Bronchial epithelial cell (primary cell): ENCODE measurements at places on chromosomes 3 and 15. TPM values are rescaled to one million over a fixed set of nuclear protein-coding genes. Genes with fewer than 3 reads are reported as not detected.
A peak's percentile ranks its signal among the peaks of the same experiment; 100 is the strongest.

DNA sequence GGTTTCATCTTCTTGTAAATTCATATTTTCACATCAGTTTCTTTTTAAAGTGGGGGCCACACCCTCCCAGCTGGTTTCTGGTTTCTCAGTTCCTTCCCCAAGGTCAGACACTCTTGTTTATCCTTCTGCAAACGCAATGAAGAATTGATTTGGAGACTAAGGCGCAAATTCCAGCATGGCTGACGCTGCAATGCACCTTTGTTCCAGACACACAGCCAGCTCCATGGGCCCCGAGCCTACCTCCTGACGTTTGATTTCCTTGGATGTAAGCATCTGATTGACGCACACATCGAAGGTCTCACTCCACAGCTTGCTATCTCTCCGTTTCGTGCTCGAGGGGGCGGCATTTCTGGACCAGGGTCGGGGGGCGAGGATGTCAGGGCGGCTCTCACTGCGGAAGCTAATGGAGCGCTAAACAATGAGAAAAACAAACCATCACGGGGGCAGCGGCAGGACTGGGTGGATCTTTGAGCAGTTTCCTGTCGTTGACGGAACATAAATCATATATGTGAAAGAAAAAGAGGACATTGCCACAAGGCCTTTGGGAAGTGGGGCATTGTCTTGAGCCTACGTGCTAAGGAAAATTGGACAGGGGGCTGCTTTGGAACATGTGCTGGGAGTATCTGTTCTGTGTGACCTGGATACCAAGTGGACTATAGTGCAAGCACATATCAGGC, 46.9 kb downstream of the ARHGEF3 start:
- no peak for DNase-seq

- DNase-seq: no peak
Measured at GRCh38 chr3:25834346-25834745, 44.5 kb downstream of the OXSM start.

DNA sequence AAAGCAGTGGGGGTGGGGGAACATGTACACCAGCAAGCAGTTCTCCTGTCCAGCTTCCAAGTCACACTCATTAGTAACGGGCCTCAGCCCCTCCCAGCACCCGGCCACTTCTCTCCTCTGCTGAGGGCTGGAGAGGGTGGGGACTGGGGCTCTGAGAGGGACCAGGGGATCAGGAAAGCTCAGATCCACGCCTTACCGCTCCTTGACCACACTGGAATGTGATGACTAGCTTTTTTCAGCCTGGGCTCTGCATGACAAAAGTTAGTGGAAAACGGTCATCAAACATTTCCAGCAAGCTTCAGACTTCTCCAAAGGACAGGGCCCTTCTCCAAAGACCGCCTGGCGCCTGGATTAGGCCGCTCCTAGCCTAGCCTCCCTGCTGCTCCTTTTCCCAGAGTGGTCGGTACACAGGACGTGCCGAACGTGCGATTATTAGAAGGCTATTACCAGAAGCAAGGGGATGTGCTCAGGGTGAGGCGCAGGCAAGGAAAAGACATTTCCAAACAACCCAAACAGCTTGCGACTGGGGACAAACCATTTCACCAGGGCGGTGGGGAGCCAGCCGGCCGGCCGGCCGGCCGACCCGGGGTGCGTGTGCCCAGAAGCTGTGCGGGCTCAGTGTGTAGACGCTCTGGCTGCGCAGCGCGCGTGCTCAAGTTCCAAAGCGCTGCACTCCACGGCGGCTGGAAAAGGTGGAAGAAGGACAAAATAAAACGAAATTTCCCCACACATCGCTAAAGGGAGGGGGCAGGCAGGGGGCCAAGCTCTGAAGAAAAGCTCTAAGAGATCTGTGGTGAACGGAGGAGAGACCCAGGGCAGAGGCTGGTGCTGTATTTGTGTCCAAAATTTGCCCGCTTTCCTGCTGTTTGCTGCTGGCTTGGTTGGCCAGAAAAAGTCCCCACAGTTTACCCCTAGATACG, 51.0 kb upstream of the SSR3 start:
- peak; percentile 65 for DNase-seq

DNA sequence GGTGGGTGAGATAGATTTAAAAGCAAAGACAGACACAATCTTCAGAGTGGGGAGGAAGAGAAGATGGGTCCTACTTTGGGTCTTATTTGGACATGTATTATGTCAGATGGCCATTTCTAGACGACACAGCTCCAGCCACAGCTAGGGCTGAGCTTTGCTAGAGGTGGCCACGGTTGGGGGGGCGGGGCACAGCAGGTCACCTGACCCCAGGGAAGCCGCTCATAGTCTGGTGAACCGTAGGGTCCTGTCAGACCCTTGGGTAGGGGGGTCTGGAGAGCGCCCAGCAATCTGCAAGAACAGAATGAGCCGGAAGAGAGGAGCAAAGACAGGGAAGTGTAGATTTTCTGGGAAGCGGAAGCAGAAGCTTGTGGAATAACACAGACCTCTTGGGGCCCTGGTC, 6.6 kb downstream of the EPB42 start:
- no peak for DNase-seq

DNA sequence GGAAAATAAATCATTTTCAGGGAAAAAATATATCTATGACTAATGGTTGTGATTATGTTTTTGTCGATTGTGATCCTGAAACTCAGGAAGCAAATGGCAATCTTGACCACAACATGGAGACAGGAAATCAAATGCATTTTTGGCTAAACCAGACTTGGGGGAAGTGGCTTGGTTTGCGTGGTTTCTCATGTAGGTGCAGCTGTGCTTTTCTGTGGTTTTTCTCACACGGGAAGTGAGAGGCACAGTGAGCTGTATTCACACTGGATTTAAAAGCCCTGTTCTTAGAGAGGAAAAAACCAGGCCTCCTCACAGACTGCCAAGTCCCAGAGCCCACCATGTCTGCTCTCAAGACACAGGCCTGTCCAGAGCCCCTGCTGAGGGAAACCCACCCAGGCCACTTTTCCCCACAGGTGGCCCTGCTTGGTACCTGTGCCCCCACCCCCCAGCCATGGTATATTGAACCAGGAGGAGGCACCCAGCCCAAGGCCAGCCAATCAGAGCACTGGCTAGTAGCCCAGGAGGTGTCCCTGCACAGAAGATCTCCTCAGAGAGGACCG, 46.1 kb downstream of the BTD start:
- DNase-seq: peak; percentile 61

GRCh38 chr15:95734422-95735316, 595.8 kb upstream of the NR2F2 start:
- DNase-seq: peak; percentile 43

DNA sequence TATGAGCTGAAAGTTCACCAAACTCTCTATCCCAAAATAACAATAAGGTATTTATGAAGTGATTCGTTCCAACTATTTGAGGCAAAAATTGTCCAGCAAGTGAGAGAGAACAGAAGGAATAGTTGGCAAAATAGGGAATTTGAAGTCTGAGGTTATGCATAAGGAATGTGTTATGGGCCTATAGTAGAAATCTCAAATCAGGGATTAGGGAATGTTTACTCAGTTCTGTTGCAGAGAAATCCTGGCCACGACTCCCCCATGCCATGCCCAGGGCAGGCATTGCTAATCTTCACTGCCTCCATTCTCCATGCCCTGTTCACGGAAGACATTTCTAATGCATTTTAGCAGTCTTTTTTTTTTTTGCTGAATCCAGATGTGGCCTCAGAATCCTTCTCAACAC, 58.6 kb downstream of the FLNB start:
- no peak for DNase-seq

GRCh38 chr3:46926039-46926438, 48.5 kb downstream of the PTH1R start:
- no peak for DNase-seq

DNA sequence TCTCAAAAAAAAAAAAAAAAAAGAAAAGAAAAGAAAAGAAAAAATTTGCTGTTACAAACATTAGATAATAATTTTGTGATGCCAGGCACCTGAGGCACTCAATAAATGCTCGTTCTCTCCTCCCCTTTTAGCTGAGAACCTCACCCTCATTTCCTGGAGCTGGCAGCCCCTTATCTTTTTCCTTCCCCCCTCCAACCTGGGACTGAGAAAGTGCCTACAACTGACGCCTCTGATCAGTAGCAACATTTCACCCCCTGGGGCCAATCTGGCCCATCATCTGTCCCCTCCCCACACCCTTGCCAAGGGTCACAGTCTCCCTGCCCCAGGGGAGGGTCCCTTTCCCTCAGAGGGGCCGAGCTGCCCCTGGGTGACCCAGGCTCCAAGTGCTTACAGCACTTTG, 12.6 kb upstream of the RNU6-1 start:
- no peak for DNase-seq

- no peak for DNase-seq
Measured at GRCh38 chr15:100537331-100537730, 8.6 kb upstream of the CERS3 start.

DNA sequence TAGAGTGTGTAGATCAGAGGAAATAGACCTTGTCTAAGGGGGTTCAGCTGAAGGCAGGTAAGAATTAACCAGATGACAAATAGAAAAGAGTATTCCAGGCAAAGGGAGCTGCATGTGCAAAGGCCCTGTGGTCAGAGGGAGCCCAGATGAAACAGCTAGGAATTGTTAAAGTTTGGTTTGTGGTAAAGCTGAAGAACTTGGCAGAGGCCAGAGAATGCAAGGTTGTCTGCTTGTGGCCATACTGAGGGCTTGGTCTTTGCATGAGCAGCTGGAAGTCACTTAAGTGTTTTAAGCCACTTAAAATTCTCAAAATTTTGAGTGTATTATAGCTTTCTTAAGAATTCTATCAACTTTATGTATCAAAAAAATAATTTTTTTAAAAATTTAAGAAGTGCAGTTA, 116.5 kb downstream of the NEK10 start:
- DNase-seq: no peak

- no peak for DNase-seq
Measured at GRCh38 chr3:54600441-54601204, 327.2 kb downstream of the LRTM1 start.

GRCh38 chr3:136862617-136863322, 762 bp downstream of the NCK1 start:
- peak; percentile 64 for DNase-seq

DNA sequence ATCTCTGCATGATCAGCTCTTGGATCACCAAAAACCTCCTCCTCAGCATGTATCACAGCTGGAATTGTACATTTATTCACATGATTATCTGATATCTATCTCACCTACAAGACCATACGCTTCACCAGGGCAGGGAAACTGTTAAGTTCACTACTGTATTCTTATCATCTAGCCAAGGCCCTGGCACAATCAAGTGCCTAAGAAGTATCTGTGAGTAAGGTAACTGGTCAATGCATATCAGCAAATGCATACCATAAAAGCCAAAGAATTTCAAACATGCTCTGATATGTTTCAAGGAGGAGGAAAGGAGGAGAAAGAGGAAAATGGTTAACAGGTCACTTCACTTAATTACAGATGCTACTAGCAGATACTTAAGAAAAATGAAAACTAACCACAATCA, 158.4 kb downstream of the LIPC start:
- peak; percentile 31 for DNase-seq

DNA sequence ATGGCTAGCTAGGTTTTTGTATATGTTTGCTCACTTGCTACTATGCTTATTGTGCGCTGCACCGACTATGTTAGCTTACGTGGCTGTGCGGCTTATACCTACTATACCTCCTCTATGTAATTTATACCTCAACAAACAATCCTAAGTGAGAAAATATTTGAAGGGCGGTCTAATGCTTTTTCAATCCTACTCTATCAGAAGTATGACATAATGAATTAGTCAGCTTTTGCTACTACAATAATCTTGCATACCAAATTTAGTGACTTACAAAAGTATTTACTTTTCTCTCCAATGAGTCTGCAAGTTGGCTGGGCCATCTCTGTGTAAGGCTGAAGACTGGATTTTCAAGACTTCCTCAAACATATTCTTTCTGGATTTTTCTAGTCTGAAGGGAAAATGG, 391.2 kb upstream of the NECTIN3 start:
- DNase-seq: peak; percentile 69

The AMIGO3 gene
- total RNA-seq: not detected in 2 replicates

The WDR72 gene
- under 0.01 and 0.13 TPM in 2 replicates for total RNA-seq

The MITF gene
- total RNA-seq: 1.6 and 2.3 TPM in 2 replicates

The UBXN7 gene
- total RNA-seq: 11.8 and 17.0 TPM in 2 replicates

The GNAT1 gene
- 0.26 TPM in 1 of 2 replicates, not detected in the other for total RNA-seq

The TTLL13 gene
- under 0.01 TPM in 2 replicates for total RNA-seq

The LRRC2 gene
- total RNA-seq: under 0.01 and 0.26 TPM in 2 replicates

The CAMP gene
- 11.3 and 22.1 TPM in 2 replicates for total RNA-seq

The ROPN1 gene
- total RNA-seq: not detected in 2 replicates

The CCDC9B gene
- 12.1 and 17.3 TPM in 2 replicates for total RNA-seq
